ENCODE measurements at places on chromosomes 3 and 15.

GRCh38 chr15:83472797-83473196, 25.7 kb downstream of the SH3GL3 start:
- DNase-seq, result no peak

DNA sequence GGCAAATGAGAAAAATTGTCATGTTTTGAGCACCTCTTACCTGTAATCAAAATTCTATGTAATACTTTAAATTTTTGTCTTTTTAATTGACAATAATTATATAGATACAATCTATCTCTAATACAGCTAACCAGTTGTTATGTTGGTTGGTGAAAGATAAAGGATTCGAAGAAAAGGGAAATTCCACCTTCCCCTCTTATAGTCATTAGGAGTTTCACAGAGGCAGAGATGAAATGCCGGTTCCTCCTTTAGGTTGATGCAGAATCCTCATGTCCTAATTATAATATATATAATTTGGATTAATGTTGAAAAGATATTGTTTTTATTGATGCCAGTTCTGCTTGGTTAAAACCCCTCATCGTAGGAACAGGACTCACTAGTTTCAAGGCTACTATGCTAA, 67.1 kb downstream of the LRCH3 start:
- DNase-seq, result no peak

DNA sequence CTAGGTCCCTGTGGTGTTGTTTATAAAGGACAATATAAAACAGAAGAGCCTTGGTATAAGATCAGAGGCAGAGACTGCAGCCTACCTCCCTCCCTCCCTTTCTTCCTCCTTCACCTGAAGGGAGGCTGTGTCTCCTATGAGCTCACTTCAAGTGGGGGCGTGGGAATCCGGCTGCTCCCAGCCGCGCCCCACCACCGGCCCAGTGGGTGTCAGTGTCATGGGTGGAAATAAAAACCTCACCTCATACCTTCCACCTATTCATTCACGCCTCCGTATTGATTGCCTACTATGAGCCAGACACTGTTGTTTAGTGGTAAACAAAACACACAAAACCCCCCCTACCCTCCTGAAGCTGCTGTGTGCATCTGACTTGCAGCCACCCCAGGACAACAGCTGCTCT, 181.9 kb downstream of the PDZRN3 start:
- DNase-seq, result no peak

DNA sequence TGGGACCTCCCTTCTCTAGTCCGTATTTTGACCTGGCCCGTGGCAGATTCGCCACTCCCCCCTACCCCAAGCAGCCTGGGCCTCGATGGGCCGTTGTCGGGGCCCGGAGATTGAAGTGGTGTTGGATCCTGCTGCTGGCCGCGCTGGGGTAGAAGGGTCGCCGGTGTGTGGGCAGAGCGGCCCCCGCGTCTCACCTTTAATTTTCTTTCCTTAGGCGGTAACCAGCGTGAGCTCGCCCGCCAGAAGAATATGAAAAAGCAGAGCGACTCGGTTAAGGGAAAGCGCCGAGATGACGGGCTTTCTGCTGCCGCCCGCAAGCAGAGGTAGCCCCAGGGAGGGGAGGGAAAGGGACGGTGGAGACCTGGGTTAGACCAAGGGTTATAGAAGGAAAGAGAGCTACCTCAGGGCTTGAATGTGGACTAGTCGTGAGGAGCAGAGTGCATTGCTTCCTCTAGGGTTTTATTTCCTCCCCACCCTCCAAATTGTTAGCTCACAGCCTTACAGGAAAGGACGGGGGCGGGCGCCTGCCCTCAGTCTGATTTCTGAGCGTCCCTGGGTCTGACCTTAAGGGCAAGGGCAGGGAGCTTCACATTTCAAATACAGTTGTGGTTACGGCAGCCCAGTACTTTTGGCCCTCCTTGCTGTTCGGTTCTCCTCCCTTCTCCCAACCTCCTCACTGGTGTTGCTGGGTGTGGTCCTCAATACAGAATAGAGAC, 799 bp downstream of the SERF2 start:
- peak; percentile 29 for DNase-seq

DNA sequence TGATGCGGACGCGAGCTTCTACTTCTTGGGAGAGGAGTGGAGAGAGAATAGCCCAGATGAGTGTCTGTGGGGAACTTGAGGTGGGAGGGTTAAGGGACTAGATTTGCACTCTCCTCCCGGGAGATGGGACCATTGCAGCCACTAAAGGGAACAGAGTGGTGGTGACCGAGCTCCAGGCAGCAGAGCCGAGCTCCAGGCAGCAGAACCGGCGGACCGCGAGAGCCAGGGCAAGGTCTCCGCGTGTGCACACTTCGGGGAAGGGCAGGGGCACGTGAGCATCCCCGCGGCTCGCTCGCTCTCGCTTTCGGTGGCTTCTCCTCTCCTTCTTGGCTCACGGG, 1.1 kb downstream of the IGDCC3 start:
- no peak for DNase-seq

GRCh38 chr3:89098173-89098572, 9.2 kb upstream of the EPHA3 start:
- no peak for DNase-seq

DNA sequence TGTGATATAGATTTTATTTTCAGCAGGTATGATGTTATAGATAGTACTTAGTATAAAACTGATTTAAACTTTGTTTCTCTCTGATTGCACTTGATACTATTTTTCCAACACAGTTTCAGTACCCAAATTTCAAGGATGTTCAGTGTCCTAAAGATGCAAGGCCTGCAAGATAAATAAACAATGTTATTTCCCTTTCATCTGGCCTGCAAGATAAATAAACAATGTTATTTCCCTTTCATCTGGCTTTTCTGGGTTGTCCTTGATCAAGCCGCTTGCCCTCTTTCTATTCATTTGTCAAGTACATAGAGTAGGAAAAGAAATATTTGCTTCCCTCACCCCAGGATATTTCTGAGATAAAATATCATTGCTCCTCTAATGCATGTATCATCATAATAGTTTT, 571.0 kb downstream of the FGF12 start:
- DNase-seq, result no peak

DNA sequence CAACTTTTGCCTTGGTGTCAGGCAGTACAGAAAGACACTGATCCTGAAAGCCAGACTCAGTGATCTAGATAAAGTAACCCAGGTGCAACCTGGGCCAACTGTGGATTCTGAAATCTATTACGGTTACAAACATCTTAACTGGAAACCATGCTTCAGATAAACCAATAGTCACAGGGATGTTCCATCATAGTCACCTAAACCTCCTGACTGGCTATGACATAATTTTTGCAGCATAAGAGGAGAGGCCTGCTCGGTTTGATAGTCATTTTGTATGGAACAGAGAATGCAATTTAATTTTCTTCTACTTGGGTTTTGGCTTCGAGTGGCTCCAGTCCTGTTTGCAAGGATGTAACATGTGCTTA, 3.7 kb downstream of the SLCO3A1 start:
- no peak for DNase-seq

- DNase-seq, result no peak
These were observed 104.0 kb upstream of the ATP10A start for GRCh38 chr15:25967116-25967515.

- no peak for DNase-seq
These were observed 84.1 kb downstream of the ATG7 start for GRCh38 chr3:11356269-11356668.

DNA sequence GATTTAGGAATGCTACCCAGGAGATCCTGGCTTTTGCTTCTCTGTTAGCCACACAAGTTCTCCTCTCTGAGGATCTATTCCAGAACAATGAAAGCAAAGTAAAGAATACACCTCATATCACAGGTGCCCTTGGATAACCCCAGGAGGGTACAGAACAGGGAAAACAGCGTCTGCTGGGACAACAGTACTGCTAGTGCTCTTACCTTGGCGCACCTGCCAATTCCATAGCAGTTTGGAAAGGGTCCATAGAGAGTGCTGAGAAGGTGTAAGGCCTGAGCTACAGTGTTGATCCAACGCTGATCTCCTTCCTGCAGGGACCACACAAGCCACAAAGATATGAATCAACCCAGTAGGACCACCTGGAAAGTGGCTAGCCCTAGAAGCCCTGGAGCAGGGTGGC, 12.9 kb upstream of the PRC1 start:
- no peak for DNase-seq

DNA sequence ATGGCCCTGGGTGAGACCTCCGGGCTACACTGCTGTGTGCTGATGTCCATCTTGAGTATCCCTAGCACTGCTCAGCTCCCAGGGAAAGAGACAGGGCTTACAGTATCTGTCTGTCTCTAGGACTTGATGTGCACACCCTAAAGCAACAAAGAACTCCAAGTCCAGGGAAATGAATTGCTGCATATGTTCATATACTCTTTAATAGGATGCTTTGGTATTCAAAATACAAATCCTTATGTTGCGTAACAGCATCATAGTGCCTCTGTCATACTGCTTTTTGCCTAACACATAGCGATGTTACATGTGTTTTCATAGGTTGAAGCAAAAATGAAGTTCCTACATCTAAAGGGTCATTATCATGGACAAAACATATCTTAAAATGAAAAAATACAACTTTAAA, 299.9 kb downstream of the SLC9A9 start:
- DNase-seq, result no peak

- no peak for DNase-seq
These were observed 93.3 kb upstream of the HACD2 start for GRCh38 chr3:123678108-123678511.

DNA sequence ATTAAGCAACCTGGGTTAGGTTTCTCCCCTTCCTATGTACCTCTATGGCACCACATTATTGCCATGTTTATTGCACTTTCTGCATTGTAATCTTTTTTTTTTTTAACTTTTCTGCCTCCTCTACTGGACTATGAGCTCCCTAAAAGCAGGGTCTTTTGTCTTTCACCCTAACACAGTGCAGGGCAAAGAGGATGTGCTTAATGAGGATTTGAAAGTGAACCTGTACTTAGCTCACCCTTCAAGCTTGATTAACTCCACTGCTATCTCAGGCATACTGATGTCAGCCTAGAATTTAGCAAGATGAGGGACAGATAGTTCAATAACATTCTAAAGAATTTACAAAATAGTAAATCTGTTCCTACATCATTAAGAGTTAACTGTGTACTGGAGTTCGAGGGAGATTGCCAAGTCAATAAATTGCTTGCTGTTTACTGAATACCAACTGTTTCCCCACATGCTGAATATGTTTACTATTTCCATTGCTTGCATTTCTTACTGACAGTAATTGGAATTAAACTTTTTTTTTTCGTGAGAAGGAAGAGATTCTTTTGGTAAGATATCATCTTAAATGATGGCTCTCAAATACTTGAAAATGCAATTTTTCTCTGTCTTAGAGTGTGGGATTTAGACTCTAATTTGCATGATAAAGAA, 15.7 kb upstream of the PPARG start:
- no peak for DNase-seq

DNA sequence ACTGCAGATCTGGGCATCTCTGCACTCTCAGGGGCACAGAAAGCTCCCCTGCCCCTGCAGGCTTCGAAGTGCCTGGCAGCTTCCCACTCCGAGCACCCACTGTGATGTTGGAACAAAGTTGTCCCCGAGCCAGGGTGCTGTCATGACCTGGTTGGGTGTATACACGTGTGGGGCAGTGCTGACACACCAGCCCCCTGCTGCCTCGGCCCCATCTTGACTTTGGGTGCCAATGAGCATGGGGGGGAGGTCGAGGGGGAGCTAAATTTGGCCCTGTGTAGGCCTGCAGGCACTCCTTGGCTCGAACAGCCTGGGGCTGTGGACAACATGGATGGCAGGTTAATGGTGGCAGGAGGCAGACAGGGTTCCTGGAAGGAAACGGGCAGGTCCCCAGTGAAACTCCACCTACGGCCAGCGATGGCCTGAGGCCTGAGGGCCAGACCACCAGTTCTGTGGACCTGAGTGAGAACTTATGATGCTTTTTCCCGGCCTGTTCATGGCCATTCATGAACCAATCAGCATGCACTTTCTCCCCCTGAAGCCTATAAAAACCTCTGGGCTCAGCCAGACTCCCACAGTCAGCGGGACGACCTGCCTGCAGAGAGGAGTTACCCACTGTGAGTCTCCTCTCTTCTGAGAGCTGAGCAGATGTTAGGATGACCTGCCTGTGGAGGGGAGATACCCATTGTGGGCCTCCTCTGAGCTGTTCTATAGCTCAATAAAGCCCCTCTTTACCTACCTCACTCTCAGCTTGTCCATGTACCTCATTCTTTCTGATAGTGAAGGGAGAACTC, 1029.1 kb upstream of the GBE1 start:
- DNase-seq, result no peak

GRCh38 chr15:78752492-78753358, 58.5 kb downstream of the ADAMTS7 start:
- no peak for DNase-seq

- DNase-seq, result peak; percentile 46
These were observed 612 bp downstream of the APPL1 start for GRCh38 chr3:57227930-57228751.

DNA sequence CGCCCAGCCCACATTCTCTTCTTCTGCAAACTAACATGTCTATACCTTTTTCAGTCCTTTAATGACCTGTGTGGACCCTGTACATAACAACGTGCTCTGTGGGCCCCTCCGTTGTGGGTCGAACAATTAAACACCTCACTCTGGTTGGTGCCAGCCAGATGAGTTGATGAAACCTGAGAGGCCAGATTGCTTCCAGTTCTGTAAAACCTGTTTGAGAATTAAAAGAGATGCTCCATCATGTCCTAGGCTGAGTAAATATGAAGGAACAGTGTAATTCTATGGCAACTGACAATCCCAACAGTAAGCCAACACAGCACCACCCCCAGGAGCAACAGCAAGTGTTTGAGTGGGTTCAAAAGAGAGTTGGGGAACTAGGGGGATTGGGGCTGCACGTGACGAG, 5.7 kb upstream of the THBS1 start:
- no peak for DNase-seq

DNA sequence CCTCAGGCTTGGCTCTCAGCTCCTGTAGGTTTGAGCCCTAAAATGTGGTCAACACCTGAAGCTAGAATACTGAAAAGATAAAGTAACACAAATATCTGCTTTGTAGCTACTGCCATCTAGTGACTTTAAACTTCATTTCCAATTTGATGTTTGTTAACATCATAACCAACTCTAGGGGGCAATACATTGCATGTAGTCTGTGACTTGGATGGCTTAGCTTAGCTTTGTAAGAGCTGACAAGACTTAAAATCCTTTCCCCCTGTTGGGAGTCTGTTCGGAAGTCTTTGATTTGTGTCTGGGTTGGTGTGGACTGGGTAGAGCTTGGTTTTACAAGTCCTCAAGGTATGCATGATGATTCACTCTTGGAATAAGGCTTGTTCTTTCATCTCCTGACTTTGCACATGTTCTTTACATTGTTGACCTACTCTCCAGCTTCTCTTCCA, 51.7 kb downstream of the SCN11A start:
- DNase-seq, result no peak

DNA sequence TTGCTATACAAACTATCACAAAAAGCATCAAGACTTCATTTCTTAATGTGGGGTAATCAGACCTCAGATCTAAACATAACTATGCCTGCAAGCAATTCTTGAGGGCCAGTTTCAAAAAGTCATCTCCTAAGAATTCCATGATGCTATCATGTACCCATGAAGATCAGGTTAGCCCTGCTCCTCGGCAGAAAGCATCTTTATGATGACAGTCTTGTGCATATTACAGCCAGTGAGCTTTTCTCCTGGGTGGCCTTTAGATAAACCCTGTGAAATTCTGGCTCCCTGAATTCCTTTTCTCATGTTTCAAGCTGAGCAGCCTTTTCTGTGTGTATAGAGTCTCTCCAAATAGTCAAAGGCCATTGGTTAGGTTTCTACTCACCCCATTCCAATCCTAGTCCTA, 201.9 kb upstream of the MCTP2 start:
- no peak for DNase-seq

- no peak for DNase-seq
These were observed 57.9 kb downstream of the ACAP2 start for GRCh38 chr3:195384952-195385351.
